ENCODE measurements at places on chromosomes 13 and 19.

DNA sequence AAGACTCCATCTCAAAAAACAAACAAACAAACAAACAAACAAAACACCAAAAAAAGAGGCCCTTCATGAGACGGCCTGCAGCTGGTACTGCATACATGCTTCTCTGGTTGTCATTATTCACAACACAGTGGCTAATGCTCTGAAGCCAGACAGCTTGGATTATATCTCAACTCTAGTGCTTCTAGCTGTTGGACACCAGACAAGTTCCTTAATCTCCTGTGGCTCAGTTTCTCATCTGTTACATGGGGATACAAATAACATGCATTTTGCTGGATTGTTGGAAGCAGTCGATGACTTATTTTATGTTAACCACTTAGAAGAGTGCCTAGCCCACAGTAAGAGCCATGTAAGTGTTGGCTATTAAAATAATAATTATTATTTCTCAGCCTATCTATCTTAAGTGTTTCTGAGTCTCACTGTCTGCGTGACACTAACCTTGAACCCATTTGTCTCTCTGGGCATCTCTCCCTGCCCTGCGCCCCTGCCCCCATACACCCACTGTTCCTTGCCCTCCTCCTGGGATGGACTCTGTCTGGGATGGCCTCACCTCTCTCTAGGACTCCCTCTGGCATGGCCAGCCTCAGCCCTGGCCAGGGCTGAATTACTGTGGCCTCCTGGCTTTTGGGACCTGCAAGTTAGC lies 3.1 kb upstream of the JUNB start:
- no peak for DNase-seq

DNA sequence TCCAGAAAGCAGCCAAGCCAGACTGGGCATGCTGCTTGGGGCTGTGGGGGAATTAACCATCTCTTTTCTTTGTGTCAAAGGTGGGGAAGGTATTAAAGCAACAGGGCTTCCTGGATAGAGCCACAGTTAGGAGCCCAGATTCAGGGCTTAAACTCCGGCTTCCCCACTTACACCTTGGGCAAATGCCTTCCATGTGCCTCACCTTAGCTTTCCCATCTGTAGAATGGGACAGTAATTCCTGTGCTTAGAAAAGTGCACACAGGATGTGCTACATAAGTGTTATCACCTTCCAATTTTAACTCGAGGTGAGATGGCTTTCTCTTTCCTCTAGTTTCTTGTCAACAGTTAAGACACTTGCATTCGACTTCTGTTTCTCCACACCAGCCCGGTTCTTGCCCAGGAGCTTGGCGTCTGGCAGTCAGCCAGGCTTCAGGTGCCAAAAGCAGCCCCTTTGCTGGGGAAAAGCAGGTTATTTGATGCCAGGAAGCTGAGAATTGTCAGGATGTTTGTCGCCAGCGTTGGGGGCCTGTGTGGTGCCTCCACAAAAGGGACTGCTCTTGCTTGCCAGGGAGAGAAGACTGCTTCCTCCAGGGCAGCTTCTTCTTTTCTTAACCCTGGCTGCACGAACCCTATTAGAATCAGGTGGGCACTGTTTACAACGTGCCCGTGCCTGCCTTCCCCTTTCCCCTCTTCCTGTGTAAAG lies 79.2 kb downstream of the SIPA1L3 start:
- no peak for DNase-seq

- no peak for DNase-seq
Measured at GRCh38 chr19:50759886-50760285, 10.4 kb upstream of the GPR32 start.

DNA sequence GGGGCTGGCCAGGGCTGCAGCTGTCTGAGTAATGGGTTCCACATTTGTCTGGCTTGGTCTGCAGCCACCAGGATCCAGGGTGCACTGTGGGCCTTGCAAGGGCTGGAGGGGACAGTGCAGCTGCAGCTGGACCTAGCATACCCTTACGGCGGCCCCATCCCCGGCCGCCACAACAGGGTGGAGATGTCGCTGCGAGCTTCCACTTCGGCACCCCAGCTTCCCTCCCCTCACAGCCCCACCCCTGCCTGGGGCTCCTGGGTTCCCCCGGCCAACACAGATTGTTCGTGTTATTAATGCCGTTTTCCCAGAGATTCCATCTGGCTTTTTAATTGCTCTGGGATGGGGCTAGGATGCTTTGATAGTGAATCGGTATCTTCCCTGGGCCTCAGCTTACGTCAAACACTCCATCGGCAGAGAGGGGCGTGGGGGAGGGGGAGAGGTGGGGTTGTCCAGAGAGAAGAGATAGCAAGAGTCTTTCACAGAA lies 5.8 kb downstream of the CEBPA start:
- no peak for DNase-seq

DNA sequence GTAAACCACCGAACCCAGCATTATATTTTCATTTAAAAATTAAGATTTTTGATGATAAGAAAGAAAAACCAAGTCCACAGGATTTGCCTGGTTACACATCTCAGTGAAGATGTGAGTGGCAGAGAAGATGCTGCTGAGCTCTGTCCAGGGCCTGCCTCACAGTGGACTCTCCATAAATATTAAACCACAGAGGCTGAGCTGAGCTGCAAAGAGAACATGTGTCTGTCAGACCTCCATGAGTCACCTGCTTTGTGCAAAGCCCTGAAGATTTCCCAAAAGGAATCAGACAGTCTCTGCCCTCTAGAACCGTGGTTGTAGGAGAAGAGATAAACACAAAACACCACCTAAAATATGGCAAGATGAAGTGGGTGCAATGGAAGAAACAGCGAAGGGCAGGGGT lies 127.2 kb upstream of the TSC22D1 start:
- DNase-seq = no peak

- no peak for DNase-seq
Measured at GRCh38 chr19:5142725-5143097, 173.8 kb downstream of the KDM4B start.

- DNase-seq = no peak
Measured at GRCh38 chr19:3684817-3685410, 15.4 kb downstream of the PIP5K1C start.

- no peak for DNase-seq
Measured at GRCh38 chr13:100362781-100363180, 225.8 kb downstream of the GGACT start.

DNA sequence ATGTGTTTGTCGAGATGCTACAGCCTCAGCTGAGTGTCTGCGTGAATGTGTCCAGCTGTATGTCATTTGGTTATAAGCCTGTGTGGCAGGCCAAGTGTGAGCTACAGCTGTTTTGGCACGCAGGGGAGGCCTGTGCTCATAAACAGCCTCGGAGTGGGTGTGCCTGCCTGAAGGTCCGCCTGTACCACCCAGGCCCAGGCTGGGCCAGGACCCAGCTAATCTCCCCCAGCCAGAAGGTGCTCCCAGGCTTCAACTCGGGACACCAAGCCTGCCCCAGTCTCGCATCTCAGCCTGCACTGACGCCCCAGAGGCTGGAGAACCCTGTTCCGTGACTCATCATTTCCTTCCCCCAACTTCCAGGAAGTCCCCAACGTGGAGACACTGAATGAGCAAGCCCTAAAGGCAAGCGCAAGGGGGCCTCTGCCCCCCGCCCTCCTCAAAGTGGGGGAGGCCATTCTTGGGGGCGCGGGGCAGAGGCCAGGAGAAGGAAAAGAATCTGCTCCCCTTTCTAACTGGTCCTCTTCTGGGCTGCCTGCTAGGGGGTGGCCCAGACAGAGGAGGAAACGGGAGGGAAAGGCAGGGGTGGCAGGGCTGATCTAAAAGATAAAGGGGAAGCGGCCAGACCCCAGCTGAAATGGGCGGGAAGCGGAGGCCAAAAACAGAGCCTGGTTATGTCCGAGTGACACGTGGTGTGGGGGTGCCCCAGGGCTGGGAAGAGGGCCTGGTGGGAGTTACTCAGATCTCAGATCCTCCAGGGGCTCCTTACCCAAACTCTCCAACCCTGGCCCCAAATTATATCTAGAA lies 2.0 kb downstream of the SLC1A5 start:
- peak; percentile 86 for DNase-seq

DNA sequence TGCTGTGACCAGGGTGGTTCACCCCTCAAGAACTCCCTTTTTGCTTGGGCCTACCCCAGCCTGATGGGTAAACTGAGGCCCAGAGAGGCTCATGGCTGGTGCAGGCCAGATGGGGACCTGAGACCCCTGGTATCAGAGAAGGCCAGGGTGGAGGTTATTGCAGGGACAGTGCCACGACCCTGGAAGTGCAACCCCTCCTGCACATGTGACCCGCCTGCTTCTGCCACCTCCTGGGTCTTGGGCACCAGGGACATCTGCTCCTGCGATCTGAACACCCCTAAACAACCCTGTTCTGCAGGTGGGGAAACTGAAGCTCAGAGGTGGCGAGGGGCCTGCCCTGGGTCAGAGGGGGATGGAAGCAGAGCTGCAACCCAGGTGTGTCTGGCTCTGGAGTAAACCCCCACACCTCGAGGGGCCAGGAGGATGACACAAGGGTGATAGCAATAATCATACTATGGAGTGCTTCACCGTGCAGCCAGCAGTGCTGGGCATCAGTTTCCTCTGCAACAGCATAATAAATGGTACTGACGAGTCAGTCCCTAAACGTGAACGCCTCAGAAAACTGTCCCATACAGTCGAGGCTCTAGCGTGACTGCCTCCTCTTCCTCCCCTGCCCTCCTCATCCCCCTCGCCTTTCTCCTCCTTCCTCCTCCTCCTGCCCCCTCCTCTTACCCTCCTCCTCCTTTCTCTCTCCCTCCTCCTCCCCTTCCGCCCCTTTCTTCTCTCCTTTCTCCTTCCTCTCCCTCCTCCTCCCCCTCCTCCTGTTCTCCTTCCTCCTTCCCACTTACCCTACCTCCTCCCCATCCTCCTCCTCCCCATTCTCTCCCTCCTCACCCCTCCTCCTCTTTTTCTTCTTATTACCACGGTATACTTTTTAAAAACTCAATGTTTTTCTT lies 4.3 kb downstream of the YJEFN3 start:
- no peak for DNase-seq

DNA sequence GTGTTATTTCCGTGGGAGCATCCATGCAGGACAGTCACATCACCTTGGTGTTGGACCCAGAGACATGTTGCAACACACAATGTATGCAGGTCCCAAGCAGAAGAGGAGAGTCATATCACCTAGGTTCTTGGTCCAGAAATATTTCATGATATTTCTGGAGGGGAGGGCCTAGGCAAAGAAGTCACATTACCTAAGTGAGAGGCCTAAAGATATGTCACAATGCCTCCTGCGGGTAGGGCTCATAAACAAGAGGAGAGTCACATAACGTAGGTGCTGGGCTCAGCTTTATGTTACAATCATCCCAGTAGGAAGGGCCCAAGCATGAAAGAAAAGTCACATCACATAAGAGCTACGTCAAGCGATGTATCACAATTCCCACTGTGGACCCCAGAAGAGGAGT lies 10.8 kb upstream of the ZNF724 start:
- DNase-seq = no peak

DNA sequence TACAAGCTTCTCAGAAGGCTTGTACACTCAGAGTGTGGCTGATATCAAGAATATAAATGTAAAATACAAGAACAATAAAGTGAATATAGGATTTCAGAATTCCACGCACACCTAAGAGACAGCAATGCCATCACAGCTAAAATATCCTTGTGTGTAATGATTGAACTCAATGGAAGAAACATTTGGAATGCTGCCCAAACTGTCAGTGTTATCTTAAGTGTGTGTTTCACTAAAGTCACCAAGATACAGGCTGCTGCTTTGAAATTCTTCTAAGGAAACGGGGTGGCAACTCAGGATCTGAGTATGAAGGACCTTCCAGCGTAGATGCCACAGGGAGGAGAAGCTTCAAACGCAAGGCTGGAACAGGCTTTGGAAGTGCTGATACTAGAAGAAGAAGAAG lies 86.8 kb downstream of the SGCG start:
- DNase-seq = no peak

DNA sequence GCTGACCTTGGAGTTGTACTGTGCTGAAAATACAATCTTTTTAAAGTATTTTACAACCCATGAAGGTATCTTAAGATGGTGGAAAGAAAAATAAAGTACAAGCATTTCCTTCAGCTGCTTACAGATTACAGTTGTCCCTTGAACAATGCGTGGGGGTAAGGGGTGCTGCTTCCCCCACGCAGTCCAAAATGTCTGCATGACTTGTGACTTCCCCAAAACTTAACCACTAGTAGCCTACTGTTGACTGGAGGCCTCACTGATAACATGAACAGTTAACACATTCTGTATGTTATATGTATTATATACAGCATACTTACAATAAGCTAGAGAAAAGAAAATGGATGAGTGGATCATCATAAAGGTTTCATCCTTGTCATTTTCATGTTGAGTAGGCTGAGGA lies 45.3 kb upstream of the ZNF599 start:
- DNase-seq = no peak

Measured in NK-92 treated with Interleukin-12 subunit alpha and Interleukin-12 subunit beta, amount 100 ng/mL, for 24 hours (cell line).